ENCODE measurements at places on chromosomes 13 and 19.

DNA sequence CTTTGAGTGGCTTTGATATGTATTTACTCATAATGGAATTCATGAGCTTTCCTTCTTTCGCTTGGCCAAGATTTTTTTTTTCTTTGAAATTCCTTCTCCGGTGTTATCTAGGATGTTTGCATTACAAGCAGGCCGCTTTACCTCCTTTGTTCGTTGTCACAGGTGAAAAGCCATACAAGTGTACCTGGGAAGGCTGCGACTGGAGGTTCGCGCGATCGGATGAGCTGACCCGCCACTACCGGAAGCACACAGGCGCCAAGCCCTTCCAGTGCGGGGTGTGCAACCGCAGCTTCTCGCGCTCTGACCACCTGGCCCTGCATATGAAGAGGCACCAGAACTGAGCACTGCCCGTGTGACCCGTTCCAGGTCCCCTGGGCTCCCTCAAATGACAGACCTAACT lies 16.7 kb downstream of the KLF5 start:
- DNase-seq = no peak

GRCh38 chr19:16938211-16938610 lies 49.4 kb downstream of the F2RL3 start:
- no peak for DNase-seq

DNA sequence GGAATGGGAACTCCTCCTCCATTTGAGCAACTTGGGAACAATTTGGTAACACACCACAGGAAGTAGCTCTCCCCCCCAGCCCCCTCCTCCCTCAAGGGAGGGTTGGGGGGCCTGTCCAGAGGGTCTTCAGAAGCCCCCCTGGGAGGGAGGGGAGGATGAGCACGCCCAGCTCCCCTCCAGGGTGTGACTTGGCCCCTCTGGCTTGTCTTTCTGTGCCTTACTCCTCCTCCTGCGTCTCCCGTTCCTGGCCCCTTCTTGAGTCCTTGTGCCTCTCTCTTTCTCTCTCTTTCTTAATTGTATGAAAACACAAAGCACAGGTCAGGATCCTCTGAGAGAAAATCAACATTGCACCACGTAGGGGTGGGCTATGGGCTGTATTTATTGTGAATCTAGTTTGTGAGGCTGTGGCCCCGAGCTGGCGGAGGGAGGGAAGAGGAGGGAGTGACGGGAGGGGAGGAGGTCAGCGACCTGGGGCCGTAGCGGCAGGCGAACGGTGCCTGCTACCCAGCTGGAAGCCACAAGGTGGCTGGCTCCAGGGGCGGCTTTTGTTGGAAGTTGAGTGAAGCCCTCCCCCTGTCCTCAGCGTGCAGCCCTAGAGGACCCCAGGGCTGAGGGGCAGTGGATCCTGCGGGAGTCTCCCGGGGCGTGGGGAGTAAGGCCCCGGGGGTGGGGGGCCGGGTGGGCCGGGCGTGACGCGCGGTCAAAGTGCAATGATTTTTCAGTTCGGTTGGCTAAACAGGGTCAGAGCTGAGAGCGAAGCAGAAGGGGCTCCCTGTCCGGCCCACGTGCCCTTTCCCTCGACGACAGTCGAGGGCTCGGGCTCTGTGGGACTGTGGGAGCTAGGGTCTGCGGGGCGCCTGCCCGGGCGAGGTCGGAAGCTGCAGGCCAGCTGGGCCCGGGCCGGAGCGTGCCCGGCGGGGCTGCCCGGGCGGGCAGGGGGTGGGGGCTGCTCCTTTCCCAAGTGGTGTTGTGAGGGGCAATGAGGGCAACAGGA lies 6.4 kb downstream of the LYL1 start:
- peak; percentile 45 for DNase-seq

DNA sequence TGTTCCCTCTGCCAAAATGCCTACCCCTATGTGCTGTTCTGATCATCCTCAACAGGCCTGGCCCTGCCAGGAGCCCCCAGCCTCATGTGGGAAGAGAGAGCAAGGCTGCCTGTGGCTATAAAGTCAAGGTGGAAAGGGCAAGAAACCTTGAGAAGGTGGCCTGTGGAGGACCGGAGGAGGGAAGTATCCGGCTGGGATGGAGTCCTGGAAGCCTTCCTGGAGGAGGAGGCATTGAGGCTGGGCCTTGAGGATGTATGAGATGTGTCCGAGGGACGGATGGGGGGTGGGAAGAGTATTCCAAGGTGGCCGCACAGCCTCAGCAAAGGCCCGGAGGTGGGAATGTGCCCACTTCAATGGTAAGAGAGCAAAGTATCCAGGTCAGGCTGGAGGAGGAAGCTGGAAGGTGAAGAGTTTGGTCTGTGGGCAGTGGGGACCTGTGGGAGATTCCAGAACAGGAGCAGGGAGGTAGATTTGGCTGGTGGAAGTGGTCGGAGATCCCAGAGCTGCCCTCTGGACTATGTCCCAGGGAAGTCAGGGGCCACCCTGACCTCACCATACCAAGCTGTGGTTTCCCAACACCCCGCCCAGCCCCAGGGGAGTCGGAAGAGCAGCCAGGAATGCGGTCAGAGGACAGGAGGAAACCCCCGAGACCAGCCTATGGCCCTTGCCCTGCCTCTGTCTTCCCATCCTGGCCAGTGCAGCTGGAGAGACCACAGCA lies 3.0 kb upstream of the PLIN4 start:
- no peak for DNase-seq

DNA sequence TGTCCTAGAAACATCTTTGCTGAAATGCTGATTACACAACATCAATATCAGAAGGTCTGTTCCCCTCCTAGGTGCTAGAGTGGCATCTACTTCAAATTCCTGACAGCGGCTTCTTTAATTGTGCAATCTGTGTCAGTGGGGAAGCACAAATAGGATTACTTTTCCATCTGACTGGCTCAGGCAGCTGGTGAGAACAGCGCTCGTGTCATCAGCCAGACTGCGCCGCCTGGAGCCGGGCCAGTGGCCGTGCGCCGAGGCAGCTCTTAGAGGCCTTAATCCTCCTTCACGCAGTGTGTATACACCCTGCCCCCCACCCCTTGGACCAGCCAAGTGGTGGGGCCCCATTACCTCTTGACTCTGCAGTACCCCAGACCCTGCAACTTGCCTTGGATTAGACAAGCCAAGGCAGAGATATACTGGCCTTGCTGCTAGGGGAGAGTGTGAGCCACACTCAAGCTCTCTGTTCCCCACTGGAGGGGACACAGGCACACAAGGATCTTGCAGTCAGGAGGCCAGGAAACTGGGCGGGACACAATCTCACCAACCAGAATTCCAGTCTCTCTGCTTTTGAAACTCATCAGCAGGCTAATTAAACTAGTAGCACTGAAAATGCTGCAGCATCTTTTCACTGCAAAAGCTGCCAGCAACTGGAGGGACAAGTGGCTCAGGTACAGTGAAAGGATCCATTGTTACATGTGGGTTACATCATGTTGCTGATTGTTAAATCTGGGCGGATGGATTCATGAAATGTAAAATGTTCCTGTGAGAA lies 48.9 kb upstream of the EPHX3 start:
- peak; percentile 89 for DNase-seq

- no peak for DNase-seq
Measured at GRCh38 chr13:114073881-114074612, 58.4 kb downstream of the RASA3 start.

DNA sequence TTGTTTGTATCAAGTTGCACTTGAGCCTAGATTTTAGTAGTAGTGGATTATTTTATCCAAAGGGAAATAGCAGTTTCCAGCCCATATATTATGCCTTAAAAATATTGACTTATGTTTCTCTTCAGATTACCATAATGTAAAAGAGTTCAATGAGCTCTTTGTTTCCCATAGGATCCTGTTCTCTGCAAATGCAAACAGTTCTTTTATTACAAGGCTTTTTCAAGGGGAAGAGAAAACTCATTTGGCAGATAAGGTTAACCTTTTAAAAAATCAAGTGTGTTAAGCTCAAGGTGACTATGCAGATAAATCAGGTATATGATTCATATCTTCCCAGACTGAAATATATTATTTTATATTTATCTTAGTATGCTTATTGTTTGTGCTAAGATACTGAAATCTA lies 961.2 kb upstream of the SPRY2 start:
- DNase-seq = no peak

GRCh38 chr13:65966991-65967451 lies 1263.1 kb downstream of the PCDH9 start:
- DNase-seq = peak; percentile 39

DNA sequence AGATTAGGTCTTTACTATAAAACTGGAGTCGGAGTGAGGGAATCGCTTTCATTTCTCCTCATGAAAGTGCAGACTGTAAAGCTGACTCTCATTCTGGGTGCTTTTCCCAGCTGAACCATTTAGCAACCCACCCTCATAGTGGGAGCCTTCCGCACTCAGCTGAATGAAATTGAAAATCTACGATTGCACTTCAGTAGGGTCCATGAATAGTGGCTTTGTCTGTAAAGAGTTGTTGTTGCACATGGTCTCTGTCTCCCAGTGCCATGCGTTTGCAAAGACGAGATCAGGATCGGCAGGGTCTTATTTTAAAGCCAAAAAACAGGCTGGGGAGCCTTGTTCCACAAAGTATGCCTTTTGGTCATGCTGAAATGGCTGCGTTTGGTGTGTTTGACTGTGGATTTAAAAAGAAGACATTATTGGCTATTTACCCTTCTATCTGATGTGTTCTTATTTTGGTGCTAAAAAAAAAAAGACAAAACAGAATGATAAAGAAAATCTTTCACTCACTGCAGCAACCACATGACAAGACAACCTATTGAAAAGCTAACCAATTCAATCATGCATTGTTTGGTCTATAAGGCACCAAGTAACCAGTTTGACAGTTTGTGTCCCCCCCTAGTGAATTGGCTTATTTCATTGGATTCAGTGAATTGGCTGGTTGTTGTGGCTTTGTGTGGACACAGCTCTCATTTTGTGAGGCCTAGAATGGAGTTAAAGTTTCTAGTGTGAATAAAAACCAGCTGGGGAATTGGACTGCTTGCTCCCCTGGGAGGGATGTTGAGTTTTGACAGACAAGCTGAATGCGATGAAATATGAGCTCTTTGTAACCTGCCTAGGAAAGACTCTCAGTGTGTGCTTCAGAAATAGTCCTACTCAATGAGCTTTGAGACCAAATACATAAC lies 65.6 kb downstream of the ARHGAP35 start:
- DNase-seq = no peak

GRCh38 chr19:41604831-41605230 lies 22.0 kb downstream of the CEACAM4 start:
- no peak for DNase-seq

GRCh38 chr13:70616847-70617246 lies 508.6 kb upstream of the KLHL1 start:
- DNase-seq = no peak

- DNase-seq = no peak
Measured at GRCh38 chr13:113421673-113422270, 31.5 kb downstream of the ADPRHL1 start.

DNA sequence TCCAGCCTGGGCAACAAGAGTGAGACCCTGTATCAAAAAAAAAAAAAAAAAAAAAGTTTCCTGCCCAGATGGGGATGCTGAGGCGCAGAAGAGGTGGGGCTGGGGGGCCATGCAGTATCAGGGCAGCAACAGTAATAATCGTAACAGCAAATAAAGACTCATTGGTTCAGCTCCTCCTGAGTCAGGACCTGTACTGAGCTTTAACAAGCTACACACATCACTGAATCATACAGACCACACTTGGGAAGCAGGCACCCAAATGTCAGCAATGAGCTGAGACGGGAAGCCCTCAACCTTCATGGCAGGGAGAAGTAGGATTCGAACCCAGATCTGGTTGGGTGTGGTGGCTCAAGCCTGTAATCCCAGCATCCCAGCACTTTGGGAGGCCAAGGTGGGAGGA lies 10.6 kb upstream of the DPF1 start:
- no peak for DNase-seq

DNA sequence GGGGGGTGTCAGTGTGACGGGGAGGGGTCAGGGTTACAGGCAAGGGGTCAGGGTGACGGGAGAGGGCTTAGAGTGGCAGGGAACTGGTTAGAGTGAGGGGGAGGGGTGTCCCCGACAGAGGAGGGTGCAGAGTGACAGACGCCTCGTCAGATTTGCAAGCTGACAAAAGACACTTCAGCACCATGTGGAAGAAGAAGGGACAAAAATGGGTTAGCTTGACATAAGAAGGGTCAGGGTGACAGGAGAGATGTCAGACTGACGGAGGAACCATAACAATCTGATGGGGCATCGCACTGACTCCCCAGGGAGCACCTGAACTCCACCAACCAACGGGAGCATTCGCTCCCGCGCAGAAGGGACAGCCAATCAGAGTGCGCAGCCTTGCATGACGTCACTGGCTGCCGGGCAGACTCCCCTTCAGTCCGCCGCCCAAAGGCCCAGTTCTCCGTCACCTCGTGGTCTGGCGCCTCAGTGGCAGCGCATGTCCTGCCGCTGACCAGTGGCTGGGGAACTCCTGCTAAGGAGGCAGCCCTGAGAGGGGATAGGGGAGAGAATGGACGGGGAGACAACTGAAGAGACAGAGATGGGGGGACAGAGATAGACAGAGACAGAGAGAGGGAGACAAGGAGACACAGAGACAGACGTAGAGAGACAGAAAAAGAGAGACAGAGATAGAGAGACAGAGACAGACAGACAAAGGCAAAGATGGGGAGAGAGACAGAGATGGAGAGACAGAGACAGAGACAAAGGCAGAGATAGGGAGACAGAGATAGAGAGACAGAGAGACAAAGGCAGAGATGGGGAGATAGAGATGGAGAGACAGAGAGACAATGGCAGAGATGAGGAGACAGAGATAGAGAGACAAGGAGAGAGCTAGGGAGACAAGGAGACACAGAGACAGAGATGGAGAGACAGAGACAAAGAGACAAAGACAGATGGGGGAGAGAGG lies 30.2 kb downstream of the C19orf81 start:
- DNase-seq = peak; percentile 94

DNA sequence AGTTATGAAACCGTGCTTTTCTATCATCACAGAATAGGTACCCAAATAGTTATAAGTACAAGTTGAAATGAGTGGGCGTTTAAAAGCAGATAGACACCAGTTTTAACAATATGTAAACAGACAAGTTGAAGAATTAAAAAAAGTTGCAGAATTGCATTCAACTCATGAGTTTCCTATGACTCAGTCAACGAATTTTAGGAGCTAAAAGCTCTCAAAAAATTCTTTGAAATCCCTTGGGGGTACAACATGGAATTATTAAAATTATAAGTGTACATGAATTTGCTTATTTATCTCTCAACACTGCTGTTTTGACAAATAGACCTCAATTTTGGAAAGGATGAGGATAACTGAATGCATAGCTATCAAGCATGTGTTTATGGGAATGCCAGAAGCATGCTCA lies 693.4 kb downstream of the PCDH9 start:
- DNase-seq = no peak

- DNase-seq = no peak
Measured at GRCh38 chr13:79389026-79389425, 17.0 kb downstream of the RBM26 start.

- DNase-seq = peak; percentile 99
Measured at GRCh38 chr19:11380653-11381537, 3.2 kb downstream of the EPOR start.

- DNase-seq = no peak
Measured at GRCh38 chr13:113922412-113923118, 51.3 kb downstream of the C13orf46 start.

GRCh38 chr13:80047406-80047805 lies 293.5 kb downstream of the SPRY2 start:
- DNase-seq = peak; percentile 86

All from cerebellar cortex (tissue), 1 donor.